ENCODE measurements at places on chromosomes 3 and 15. TPM values are rescaled to one million over a fixed set of nuclear protein-coding genes. Genes with fewer than 3 reads are reported as not detected.
A peak's percentile ranks its signal among the peaks of the same experiment; 100 is the strongest.

GRCh38 chr3:183285828-183286457 is 32.9 kb downstream of the B3GNT5 start:
- peak; percentile 94 for DNase-seq

Gene CLDN16
- total RNA-seq, result not detected

Gene NOX5
- total RNA-seq, result not detected

- no peak for DNase-seq
Measured at GRCh38 chr3:162534431-162534830, 1037.8 kb downstream of the OTOL1 start.

Gene GOLGA6B
- not detected for total RNA-seq
